ENCODE measurements at places on chromosomes 1 and 21.

DNA sequence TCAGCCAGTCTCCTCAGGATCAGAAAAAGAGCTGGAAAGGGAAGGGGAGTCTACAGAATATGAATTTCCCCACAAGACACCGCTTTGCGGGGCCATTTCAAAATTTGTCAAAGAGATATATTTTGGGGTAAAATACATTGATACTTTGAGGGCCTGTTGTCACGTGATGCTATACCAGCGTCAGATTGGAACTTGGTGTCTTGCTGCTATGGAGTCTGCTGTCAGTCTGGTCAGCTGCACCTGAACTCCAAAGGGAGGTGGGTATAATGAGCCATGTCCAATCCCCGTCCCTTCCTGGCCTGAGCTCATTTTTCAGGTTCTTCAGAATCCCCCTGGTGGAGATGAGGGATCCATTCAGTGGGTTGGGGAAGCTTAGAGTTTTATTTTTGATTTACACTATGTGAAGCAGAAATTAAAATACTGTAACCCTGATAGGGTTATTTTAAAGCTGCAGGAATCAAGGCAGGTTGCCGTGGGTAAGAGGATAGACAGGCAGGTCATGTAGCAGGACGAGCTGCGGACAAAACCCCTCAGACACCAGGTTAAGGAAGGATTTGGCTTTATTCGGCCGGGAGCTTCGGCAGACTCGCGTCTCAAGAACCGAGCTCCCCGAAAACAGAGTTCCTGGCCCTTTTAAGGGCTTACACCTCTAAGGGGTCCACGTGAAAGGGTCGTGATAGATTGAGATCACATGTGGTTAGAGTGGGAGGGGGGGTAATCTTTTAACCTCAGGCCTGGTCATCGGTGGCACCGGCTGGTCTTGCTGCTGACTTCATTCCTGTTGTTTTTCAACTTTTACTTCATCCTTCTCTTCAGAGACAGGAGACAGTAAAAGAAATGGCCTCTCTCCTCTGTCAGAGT lies 2.2 kb upstream of the POFUT2 start:
- ATAC-seq = no peak

GRCh38 chr1:24762133-24762676 lies 17.0 kb downstream of the CLIC4 start:
- no peak for ATAC-seq

DNA sequence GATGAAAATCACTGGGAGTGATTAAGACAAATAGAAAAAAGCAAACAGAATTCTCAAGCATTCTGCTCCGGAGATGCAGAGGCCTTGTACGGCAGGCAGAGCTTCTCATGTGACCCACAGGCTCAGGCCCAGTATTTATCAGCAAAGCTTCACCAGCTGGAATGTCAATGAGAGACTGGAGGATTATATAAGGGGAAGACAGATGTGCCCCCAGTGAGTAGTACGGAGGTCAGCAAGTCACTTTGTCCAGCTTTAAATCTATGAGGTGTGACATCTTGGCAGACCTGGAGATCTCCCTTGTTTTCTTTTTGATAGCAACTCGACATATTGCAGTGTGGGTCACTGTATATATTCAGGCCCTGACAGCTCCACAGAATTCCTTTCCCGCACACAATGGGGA lies 106.8 kb downstream of the HHIPL2 start:
- ATAC-seq = no peak

- ATAC-seq = no peak
Measured at GRCh38 chr1:8121261-8122159, 95.4 kb upstream of the ERRFI1 start.

Measured in activated T-helper 17 cell treated with anti-CD3 and anti-CD28 coated beads, Interleukin-2, amount 50 U/mL, for 72 hours (primary cell).